Inflammatory macrophage treated with lipopolysaccharide for 4 hours (primary cell): ENCODE measurements at places on chromosomes 7 and 10.

GRCh38 chr7:50153148-50153547 lies 60.1 kb upstream of the ZPBP start:
- no peak for DNase-seq

DNA sequence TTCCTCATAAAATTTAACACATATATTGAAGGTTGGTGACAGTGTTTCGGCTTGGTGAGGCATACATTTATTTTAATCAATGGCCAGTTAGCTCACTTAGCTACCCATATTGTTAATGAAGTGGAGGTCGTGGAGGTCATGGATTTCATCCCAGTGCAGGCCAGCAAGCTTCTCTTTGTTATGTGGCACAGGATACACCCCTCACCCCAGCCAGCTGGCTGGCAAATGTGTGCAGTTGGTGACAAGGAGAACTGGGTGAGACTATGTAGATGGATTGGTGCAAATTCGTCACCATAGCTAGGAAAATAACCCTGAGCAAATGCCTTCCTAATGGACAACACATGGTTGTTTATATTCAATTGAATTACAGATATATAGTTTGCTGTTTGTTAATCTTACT lies 50.5 kb upstream of the FOXP2 start:
- no peak for DNase-seq

GRCh38 chr7:2192831-2193534 lies 39.8 kb downstream of the MAD1L1 start:
- no peak for DNase-seq

- no peak for DNase-seq
Observed at GRCh38 chr10:14403881-14404623, 73.3 kb upstream of the FRMD4A start.

DNA sequence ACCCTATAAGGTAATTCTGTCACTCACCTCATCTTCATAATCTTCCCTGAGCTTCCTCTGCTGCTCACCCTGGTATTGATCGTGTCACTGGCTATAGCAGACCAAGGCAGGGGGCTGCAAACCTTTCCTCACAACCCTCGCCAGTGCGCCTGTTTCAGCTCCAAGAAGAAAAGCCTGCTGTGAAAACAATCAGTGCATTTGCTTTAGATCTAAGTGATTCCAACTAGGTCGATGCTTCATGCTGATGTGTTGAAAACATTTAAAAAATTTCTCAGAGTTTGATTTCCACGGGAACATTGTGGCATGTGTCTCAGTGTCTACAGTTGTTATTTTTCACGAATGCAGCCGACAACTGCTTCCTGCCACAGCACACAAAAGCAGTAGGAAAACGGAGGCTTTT lies 27.3 kb downstream of the POU6F2 start:
- no peak for DNase-seq

DNA sequence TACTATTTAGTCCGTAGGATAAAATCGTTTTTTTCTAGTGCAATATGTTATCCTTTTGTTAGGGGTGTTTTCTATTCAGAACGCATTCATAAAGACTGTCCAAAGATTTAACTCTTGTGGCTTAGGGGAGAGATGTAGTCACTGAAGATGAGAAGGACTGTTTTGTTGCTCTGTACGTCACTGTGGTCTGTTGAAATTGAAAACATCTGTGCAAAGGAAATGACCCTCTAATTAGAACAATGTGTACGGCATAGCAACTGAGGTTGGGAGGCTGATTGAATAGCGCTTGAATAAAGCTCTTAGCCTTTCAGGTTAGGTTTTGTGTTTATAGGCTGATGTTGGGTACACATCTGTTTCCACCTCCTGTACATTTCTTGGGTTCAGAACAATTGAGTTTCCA lies 453.4 kb upstream of the AKR1E2 start:
- DNase-seq, result no peak

GRCh38 chr7:84042110-84042539 lies 152.5 kb downstream of the SEMA3A start:
- no peak for DNase-seq

DNA sequence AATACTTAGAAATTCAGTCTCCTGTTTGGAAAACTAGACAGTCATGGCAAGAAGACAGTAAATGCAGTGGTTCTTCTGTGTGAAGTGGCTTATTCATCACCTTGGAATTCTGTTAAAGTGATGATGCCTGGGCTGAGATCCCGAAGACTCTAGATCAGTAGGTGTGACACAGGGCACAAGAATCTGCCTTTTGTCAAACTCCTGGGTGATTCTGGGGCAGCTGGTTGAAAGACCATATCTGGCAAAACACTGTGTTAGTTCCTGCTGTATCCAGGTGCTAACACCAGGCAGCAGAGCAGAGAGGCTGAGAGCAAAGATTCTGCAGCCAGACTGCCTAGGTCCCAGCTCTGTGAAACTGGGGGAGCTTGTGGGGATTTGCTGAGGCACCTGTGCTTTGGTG lies 26.5 kb downstream of the MRC1 start:
- DNase-seq, result no peak

GRCh38 chr7:104640506-104640905 lies 312.1 kb downstream of the LHFPL3 start:
- DNase-seq, result no peak

- peak; percentile 67 for DNase-seq
Observed at GRCh38 chr10:43574001-43574892, at the start of gene ZNF239. Gene ZNF239 (minus strand): TSS chr10:43574616. CDS start chr10:43558079, 16,537 bp downstream.

- no peak for DNase-seq
Observed at GRCh38 chr10:86316274-86316835, 50.2 kb downstream of the GRID1 start.

DNA sequence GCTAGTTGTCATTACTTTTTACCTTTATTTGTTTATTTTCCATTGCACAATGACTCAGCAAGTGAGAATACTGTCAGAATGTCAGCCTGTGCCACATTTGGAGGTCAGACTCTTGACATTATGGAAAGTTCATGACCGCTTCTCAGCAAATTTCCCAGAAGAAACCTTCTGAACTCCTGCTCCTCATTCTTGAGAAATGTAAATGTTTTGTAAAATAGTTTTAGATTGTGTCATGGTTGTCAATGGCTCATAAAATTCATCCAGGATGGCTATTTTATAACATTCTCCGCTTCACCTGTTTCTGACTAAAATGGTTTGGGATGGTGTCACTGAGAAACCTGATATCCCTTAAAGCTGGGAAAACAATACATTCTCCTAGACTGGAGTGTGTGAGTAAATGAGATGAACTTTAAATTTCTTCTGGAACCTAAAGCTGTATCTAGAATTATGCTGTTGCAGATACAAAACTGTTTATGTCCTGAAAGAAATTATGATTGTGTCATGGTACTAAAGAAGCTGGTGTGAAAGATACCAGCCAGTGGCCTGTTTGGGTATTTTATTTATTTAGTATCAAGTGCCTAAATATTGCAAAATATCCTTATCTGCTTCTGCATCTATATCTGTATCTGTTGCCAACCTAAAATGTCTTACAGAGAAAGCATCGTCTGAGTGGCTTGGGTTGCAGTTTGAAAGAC lies 671.7 kb downstream of the GATA3 start:
- DNase-seq, result no peak

DNA sequence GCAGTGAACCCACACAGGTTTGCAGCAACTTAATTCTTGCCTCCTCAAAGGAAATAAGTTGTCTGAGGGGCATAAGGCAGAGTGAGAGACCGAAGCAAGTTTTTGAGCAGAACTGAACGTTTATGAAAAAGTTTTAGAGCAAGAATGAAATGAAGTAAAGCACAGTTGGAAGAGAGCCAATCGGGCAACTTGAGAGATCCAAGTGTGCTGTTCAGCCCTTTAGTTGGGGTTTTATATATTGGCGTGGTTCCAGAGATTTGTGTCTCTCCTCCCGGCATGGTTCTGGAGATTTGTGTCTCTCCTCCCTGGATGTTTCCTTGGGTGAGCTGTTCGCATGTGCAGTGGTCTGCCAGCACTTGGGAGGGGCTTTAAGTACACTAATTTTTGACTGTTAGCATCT lies 141.4 kb upstream of the DGKB start:
- DNase-seq, result no peak

DNA sequence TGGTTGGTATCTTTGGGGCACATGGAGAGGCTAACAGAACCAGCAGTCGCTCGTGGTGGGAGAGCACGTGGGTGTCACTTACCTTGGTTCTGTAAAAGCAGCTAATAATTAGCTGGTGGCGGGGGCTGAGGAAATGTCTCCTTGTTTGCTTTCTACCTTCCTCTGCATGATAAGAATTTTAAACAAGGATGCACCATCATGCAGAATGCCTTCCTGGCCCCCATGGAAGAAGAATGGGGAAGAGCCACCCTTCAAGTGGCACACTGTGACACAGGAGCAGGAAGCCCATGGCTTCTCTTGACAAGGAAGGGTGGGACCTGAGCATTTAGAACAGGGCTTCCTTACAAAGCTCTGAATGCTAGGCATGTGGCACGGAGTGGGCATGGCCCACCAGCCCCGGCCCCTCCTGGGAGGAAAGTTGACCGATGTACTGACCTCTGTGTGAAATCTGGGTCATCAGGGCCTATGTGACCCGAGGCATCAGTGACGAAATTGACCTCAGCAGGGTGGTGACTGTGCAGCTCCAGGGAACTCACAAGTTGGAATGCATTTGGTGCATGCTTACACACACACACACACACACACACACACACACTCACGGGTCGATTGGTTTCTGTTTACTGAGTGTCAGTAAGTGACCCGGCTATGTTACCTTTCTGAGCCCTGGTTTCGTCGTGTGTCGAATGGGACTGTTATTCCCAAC lies 116.9 kb upstream of the ANLN start:
- peak; percentile 59 for DNase-seq
